Subcutaneous adipose tissue (tissue), 4 donors: ENCODE measurements at places on chromosomes 7 and 10. TPM values are rescaled to one million over a fixed set of nuclear protein-coding genes. Genes with fewer than 3 reads are reported as not detected.

LRRC4 gene
- 2.4 TPM for total RNA-seq

TMEM26 gene
- not detected for total RNA-seq

VAX1 gene
- total RNA-seq, result not detected

STRIP2 gene
- total RNA-seq, result 0.68 TPM

EBF3 gene
- 50.9 TPM for total RNA-seq

THNSL1 gene
- 1.8 TPM for total RNA-seq

SLC18A2 gene
- not detected for total RNA-seq

AP1S1 gene
- 16.0 TPM for total RNA-seq

MEOX2 gene
- total RNA-seq, result 32.6 TPM

ING3 gene
- 18.3 TPM for total RNA-seq

SORCS3 gene
- not detected for total RNA-seq

NOS3 gene
- total RNA-seq, result 3.5 TPM

GCK gene
- 0.22 TPM for total RNA-seq

SEMA3A gene
- total RNA-seq, result 42.5 TPM

HOXA1 gene
- 0.33 TPM for total RNA-seq

PIK3CG gene
- total RNA-seq, result 20.1 TPM

ZYX gene
- 26.9 TPM for total RNA-seq

MALRD1 gene
- total RNA-seq, result 4.1 TPM

KCNMA1 gene
- 10.3 TPM for total RNA-seq

C1QL3 gene
- total RNA-seq, result not detected

UNCX gene
- total RNA-seq, result not detected

INA gene
- total RNA-seq, result not detected

NOBOX gene
- total RNA-seq, result not detected

ZPBP gene
- total RNA-seq, result not detected

PTN gene
- not detected for total RNA-seq

CALCR gene
- 0.34 TPM for total RNA-seq

CALHM2 gene
- 44.0 TPM for total RNA-seq

TNS3 gene
- 105 TPM for total RNA-seq

CYP3A7 gene
- not detected for total RNA-seq

PODXL gene
- 12.1 TPM for total RNA-seq

C10orf143 gene
- 1.2 TPM for total RNA-seq

C10orf62 gene
- total RNA-seq, result not detected

FAM20C gene
- 82.5 TPM for total RNA-seq

OPALIN gene
- total RNA-seq, result not detected

PCDH15 gene
- not detected for total RNA-seq

ADARB2 gene
- total RNA-seq, result 0.44 TPM

TBX20 gene
- total RNA-seq, result not detected

C7orf33 gene
- total RNA-seq, result not detected

MAGI2 gene
- 22.9 TPM for total RNA-seq

SFRP4 gene
- total RNA-seq, result 2.6 TPM

SEMA3C gene
- total RNA-seq, result 174 TPM
